ENCODE measurements at places on chromosomes 4 and X.

DNA sequence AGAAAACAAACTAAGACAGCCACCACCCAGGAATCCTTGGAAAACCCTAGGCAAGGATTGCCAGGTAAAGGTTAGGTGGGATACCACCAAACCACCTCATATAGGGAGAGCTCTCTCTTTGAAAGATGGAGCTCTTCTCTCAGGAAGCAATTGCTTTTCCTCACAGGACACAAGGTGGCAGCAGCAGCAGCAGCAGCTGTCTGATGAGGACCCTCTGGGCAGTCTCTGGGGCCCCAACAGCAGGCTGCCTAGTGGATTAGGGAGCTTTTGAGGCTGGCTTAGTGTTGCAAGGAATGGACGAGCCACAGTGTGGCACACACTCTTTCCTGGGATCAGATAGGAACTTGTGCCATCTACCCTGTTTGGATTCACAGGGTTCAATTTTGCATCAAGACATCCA, 41.4 kb upstream of the CHRDL1 start:
- no peak for DNase-seq

GRCh38 chr4:126753592-126753991, 879.2 kb upstream of the INTU start:
- DNase-seq = no peak

- no peak for DNase-seq
These were observed 24.9 kb upstream of the SGMS2 start for GRCh38 chr4:107799669-107800450.

DNA sequence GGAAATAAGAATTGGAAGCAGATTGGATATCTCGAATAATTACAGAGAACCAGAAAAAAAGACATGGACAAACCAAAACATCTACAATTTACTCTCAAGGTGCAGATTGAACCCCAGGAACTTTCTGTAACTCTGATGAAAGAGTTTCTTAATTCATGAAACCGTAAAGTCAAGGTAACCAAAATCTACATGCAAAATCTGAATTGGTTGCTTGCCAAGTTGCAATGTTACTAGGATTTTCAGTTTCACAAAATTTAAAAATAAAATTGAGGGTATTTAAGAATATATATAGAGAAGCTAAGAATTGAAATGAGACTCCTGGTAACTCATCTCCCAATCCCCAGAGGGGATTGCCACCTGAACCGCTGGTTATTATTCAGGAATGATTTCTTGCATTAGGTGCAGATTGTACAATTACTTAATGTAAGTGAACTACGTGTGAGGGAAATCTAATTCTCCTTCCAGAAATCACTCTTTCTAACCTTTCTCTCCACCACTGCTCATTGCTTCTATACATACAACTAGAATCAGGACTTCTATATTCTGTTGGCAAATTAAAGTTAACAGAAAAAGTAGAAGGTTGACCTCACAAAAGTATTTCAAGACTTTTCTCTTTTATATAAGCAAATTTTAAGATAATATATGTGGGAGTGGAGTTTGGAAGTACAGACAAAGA, 221.5 kb upstream of the NDST4 start:
- DNase-seq = no peak

- DNase-seq = no peak
These were observed 123.7 kb downstream of the CBR4 start for GRCh38 chr4:168886351-168886750.

DNA sequence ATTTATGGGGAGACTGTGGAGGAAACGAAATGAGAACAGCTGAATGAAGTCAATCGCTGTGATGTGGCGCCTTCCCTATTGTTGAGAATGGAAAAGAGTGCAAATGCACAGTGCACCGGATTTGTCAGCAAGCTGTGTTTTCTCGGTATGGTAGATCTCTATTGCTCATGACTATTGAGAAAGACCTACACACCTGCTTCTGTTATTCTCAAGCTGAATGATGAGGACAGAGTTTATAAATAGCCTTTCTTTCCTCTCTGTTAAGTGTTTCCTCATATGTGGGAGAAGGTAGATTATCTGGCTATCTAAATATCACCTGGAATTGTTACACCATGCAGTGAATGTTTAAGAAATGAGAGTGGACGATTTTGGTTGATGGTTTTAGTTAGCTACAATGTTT, 650.7 kb downstream of the IL1RAPL1 start:
- DNase-seq = no peak

- no peak for DNase-seq
These were observed 113.0 kb downstream of the EGF start for GRCh38 chr4:110025718-110026117.

GRCh38 chr4:54277691-54278090, 48.6 kb downstream of the PDGFRA start:
- no peak for DNase-seq

DNA sequence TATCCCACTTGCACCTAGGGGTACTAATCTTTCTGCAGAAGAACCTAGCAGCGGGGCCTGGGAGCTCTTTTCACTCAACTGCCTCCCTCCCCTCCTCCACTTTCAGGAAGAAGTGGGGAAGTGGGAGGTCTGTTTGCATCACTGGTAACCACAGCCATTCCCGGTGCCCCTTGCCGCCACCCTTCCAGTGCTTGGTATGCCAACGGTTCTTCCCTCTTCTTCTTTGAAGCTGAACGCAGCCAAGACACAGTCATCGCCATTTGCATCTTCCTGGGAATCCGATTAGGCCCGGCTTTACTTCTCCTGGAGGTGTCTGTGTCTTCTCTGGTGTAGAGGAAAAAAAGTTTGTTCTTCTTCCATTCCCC, 47.2 kb upstream of the RBPJ start:
- no peak for DNase-seq

GRCh38 chr4:76585897-76586360, 150.9 kb downstream of the SHROOM3 start:
- no peak for DNase-seq

DNA sequence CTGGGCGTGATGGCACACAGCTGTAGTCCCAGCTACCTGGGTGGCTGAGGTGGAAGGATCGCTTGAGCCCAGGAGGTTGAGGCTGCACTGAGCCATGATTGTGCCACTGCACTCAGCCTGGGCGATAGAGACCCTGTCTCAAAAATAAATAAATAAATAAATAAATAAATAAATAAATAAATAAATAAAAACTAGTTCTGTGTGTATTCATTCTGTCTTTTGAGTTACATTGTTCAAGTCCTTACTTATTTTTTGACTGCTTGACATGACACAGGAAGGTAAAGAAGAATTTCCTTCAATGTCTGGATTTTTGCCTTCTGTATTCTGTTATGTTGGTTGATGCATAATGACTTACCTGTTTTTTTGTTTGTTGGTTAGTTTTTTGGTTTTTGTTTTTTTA, 2.2 kb upstream of the NAA10 start:
- no peak for DNase-seq

- no peak for DNase-seq
These were observed 17.8 kb upstream of the TENM3 start for GRCh38 chr4:182225257-182225852.

GRCh38 chr4:727576-727975, 21.9 kb downstream of the PCGF3 start:
- no peak for DNase-seq

- no peak for DNase-seq
These were observed 292.0 kb downstream of the CCSER1 start for GRCh38 chr4:90419124-90419711.

- DNase-seq = no peak
These were observed 52.6 kb upstream of the ESX1 start for GRCh38 chrX:104307341-104307740.

DNA sequence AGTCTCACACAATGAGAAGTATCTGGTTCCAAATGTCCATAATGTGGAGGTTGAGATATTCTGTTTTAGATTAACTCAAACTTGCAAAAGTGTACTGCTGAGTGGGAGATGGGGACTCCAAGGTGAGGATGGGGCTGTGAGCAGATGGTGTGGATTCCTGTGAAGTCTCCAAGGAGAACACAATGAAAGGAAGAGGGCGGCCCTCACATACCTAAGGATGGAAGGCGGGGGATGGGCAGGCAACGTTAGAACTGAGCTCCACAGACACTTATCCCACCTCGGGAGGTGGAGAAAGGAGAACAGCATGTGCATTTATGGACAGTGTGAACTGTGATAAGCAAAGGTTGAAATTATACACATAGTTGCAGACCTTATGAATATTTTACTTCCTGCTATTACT, 9.9 kb upstream of the SPATA4 start:
- no peak for DNase-seq

DNA sequence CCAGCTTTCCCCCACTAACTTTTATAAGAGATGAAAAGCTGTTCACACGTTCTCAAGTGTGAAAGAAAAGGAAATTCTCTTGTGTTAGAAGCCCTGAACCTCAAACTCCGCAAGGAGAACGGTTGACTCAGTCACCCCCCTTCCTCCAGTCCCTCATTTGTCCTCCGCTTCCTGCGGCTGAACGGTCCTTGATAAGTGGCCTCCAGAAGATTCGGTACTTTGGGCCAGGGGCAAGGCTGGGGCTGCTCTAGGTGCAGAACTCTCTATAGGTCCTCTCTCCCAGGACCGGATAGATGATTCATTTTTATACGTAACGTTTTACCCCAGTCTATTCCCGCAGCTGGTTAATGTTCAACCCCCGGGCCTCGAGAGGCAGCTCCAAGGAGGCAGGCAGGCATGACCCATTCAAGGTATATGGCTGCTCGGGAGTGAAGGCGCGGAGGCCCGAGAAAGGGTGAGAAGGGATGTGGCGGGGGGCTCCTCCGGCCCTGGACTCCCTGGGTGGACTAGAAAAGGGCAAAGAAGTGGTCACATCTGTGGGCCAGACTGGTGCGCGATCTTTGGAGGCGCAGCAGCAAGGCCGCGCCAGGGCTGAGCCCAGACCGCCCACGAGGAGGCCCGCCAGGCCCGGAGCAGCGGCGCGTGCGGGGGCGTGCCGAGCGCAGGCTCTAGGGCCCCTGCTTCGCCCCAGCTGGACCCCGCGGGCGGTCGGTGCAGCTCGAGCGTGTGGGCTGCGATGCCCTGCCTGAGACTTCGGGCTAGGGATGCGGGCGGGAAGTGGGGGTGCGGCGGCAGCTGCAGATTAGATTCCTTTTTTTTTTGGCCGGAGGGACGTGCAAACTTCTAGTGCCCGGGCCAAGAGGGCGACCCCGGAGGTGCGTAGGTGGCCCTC, 11.7 kb downstream of the PITX2 start:
- DNase-seq = no peak

DNA sequence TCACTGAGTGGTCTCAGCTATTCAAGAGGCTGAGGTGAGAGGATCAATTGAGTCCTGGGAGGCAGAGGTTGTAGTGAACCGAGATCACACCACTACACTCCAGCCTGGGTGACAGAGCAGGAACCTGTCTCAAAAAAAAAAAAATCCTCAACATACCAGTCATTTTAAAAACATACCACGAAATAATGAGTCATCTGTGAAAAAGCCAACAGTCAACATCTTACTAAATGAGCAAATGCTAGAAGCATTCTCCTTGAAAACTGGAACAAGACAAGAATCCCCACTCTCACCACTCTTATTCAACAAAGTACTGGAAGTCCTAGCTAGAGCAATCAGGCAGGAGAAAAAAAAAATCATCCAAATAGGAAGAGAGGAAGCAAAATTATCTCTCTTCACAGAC, 104.0 kb upstream of the ARHGEF9 start:
- no peak for DNase-seq

- DNase-seq = no peak
These were observed 146.8 kb downstream of the RPA4 start for GRCh38 chrX:97030463-97030862.

- DNase-seq = no peak
These were observed 26.7 kb upstream of the TBC1D19 start for GRCh38 chr4:26557164-26557563.
